ENCODE measurements at places on chromosomes 5 and 9.

DNA sequence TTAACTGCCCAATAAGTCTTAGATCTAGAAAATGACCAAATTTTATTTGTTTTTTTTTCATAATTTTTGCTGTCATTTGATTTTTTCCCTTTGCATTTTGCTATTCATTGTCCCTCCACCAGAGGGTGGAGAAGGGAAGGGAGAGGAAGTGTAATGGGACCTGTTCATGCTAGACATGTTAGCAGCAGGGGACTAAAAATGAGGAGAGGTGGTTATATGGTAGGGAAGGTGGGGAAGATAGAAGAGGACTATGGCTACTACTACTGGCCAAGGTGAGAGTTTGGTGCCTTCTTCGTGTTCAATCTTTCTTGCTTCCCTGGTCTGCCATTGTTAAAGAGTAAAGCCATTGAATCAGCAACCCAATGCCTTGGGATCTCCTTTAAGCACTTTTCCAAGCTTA is 6.4 kb downstream of the GRIA1 start:
- DNase-seq: no peak

DNA sequence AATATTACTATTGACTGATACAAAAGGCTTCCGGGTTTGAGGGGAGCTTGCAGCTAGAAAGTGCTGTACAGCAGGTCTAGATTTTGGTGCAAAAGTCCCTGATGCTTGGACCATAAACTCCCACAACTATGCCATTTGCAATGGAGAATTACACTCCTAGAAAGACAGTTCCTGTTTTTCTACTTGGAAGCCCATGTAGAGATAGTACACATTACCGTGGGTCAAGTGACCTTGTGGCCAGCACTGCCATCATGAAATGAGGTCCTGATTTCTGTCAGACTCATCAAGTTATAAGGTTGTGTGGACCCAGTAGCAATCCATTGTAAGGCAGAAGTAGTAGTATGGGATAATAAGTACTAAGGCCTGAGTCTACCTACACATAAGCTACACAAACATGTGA is 42.8 kb upstream of the TNFSF8 start:
- no peak for DNase-seq

DNA sequence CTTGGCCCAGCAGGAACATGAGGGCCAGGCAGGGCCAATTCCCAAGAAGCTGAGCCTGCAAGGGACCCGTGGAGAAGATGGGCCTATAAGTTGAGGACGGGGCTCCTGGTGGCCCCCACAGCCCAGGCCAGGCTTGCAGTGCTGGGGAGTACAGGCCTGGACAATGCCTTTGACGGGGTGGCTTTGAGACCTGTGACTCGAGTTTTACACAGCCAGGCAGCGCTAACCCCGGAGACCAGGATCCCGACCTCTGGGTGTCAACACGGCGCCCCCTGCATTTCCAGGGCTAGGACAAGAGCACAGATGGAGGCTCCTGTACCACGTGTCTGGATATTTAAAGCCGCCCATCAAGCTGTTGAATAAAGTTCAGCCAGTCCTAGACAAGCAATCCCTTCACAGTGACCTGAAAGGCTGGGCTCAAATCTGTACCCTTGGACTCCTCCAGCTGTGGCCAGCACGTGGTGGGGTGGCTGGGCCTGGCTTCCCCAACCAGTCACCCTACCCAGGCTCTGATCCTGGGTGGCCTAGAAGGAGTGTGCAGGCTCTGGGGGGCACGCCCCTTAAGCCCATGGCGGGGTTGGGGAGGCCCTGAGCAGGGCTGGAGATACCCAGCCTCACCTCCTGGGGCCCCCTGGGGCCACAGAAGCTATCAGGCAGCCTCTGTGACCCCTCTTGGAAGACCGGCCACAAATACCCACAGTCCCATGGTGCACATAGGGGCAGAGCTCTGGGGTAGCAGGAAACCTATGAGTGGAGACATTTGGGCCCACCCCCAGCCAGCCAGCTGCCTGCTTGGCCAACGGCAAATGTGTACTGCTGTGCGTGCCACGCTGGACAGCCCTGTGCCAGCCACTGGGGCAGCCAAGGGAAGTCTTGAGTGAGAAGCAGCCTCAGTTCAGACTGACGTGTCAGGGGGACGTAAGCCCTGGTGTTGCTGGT is 88.7 kb downstream of the NTNG2 start:
- no peak for DNase-seq

DNA sequence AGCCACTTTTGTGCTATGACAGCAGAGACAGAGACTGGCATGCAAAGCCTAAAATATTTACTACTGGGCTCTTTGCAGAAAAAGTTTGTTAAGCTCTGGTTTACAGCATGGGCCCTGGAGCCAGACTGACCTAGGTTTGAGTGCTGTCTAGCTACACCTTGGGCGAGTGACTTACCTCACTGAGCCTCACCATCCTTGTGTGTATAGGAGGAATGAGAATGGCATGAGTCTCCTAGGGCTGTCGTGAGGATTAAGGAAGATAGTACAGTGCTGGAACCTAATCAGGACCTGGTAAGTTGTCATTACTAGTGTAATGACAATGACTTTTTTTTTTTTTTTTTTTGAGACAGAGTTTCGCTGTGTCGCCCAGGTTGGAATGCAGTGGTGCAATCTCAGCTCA is 65.2 kb downstream of the MSX2 start:
- no peak for DNase-seq

DNA sequence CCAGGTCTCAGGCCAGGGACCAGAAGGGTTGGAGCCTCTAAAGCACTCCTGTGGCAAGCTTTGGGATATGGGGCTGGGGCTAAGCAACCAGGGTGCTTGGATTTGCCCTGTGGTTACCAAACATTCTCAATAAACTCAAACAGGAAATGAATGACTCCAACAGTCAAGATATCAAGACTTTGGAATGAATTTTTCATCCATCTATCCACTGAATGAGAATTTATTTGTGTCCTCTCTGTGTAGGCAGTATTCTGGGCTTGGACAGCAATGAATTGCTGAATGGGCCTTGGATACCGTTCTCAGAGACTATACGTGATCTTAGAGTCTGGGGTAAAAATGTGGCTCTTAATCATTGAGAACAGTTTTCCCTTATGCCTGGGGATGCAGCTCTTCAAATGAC is 212.5 kb downstream of the DAB2IP start:
- no peak for DNase-seq

GRCh38 chr9:26244661-26245451 is 566.6 kb upstream of the TUSC1 start:
- no peak for DNase-seq

DNA sequence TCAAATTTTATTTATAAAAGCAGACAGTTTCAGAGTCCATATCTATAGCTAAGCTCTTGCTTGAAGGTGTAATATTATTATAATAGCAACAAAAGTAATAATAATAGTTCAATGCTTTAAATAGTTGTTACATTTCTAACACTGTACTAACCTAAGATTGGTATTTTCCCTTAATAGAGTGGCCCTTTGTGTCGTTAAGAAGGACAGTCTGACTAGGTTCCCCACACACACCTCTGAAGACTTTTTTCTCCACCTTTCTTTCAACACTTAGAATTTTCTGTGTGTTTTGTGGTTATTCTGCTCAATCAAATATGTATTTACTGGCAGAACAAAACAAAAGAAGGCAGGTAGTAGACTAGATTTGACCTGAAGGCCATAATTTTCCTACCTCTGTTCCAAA is 223.2 kb upstream of the ACO1 start:
- DNase-seq: no peak

DNA sequence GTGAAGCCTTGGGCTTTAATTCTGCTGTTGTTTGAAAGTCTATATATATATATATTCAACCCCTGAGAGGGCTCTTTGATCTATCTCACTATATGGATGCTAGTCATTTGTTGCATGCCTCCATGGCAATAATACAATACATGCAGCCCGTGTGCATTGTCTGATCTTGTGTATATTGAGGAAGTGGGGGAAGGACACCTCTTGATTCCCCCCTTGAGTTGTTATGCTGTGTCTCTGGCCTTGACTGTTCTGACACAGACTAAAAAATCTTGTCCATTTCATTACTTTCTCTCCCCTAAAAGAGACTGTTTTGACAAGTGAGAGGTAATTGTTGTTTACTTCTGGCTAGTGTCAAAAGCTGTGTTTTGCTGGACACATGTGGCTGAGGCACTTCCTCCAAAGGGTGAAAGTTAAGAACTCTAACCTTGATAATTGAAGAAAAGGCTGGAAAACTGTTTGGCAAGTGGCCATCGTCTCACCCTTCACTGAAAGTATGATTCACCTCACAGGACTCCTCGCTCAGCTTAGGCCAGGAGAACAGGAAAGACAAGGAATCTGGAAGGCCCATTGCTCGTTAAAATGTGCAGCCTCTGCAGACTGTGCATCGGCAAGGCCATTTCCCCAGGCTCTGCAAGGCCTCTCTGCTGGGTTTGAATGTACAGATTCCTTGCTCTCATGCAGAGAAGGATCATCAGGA is 304.0 kb downstream of the PRELID2 start:
- no peak for DNase-seq

GRCh38 chr5:143281226-143281625 is 122.3 kb downstream of the NR3C1 start:
- no peak for DNase-seq

DNA sequence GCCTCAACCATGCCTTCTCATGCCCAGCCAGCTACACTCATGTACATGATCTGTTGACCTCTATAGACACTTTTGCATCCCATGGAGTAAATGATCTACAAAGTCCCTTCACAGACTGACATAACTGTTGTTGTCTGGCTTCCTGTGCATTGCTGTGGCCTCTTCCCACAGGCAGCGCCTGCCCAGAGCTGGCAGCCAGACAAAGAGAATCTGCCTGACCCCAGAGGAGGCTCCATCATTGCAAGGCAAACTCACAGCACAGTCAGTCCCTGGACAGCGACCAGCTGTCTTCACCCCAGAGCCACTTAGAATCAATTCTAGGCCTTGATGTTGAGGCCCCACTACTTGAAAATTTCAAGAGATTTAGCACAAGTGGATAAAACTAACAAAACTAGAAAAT is 65.5 kb downstream of the INSYN2B start:
- no peak for DNase-seq

- no peak for DNase-seq
Measured at GRCh38 chr9:98488571-98489312, 220.0 kb downstream of the GABBR2 start.

- DNase-seq: no peak
Measured at GRCh38 chr9:6917162-6917561, 159.4 kb downstream of the KDM4C start.

GRCh38 chr5:134005417-134006061 is 764 bp upstream of the VDAC1 start:
- no peak for DNase-seq

DNA sequence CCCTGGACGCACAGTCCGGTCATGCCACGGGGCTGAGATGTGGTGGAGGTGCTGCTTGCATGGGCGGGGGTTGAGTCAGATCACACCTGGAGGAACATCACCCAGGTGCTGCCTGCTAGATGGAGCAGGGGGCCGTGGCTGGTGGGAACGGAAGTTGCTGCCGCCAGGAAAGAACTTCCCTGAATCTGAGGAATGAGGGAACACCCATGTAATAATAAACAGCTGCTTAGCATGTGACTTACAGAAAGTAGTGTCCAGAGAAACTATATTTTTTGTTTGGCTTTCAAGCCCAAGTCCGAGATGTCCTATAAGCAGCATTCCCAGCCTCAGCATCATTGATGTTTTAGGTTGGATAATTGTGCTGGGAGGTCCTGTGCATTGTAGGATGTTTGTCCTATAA is 27.1 kb upstream of the FAM240B start:
- no peak for DNase-seq

- no peak for DNase-seq
Measured at GRCh38 chr9:3969590-3970260, 330.1 kb downstream of the GLIS3 start.

GRCh38 chr9:22855980-22856379 is 409.4 kb downstream of the DMRTA1 start:
- no peak for DNase-seq

GRCh38 chr5:4313138-4313537 is 717.5 kb downstream of the IRX1 start:
- DNase-seq: no peak

- no peak for DNase-seq
Measured at GRCh38 chr9:105052346-105052745, 124.4 kb upstream of the ABCA1 start.

- DNase-seq: no peak
Measured at GRCh38 chr9:20002011-20002410, 213.2 kb upstream of the SLC24A2 start.

DNA sequence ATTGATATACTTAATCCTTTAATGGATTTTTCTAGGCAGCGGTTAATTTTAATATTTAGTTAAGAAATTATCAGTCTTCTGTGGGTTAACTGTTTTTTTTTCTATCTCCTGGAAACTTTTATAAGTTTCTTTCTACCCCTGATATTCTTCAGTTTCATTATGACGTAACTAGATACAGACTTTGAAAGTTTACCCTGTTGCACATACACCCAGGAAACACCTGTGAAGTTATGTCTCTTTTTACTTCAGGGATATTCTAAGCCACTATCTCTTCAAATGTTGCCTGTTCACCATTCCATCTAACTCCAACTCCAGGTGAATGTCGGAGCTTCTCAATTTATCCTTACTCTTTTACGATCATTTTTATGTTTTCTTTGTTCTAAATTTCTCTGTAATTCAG is 329.0 kb downstream of the ICE1 start:
- DNase-seq: no peak

- DNase-seq: no peak
Measured at GRCh38 chr5:60403343-60404006, 296.5 kb downstream of the DEPDC1B start.

DNA sequence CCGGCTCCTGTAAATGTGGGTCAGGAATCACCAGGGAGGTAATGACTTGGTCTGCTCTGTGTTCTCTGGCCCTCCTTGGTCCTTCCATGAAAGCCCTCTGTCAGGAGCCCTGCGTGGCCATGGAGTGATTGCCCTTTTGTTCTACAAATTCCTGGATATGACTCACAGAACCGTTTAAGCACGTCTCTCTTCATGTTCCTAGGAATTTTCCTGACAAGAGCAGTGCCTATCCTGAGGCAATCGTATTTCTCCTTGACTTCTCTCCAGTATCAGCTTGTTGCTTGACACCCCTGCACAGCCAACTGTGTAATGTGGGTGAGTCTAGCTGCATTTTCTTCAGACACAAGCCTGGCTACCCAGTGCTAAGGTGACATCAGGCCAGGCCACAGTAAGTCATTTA is 274.3 kb upstream of the ZNF462 start:
- no peak for DNase-seq

DNA sequence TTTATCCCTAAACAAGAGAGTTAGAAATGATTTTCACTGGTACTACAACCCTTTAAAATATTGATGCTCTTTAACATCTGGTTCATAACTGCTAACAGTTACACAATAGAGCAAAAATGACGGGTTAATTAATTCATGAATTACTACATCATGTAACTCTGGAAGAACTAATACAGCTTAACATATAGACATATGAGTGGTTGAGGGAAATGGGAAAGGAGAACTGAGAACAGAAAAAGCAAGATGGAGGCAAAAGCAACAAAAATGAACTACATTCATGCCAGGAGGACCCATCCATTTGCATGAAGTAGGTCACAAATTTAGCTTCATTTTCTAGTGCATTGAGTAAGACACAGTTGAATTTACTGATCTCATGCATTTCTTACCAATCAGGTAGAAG is 61.8 kb downstream of the C9 start:
- no peak for DNase-seq

Data from NK-92 treated with Interleukin-12 subunit alpha and Interleukin-12 subunit beta, amount 100 ng/mL, for 24 hours (cell line).